ENCODE measurements at places on chromosomes 4 and X. TPM values are rescaled to one million over a fixed set of nuclear protein-coding genes. Genes with fewer than 3 reads are reported as not detected.

The ABCD1 gene
- 16.3 TPM for total RNA-seq

The AREG gene
- 0.51 TPM for total RNA-seq

The SLC6A14 gene
- total RNA-seq, result not detected

The GAGE12E gene
- not detected for total RNA-seq

The SSX3 gene
- total RNA-seq, result not detected

The POU4F2 gene
- not detected for total RNA-seq

The P2RY8 gene
- total RNA-seq, result not detected

The PAPSS1 gene
- 41.5 TPM for total RNA-seq

The PARM1 gene
- total RNA-seq, result 0.77 TPM

The PLCXD1 gene
- 12.7 TPM for total RNA-seq

The TRIM75 gene
- total RNA-seq, result not detected

The SLC49A3 gene
- total RNA-seq, result 5.7 TPM

The HMX1 gene
- total RNA-seq, result not detected

The HEPH gene
- 26.9 TPM for total RNA-seq

The FBXW7 gene
- 21.0 TPM for total RNA-seq

The ZNF595 gene
- 5.4 TPM for total RNA-seq

The KIAA1210 gene
- not detected for total RNA-seq

The THAP9 gene
- total RNA-seq, result 3.2 TPM

The ADGRA3 gene
- total RNA-seq, result 24.2 TPM

The CXCL3 gene
- total RNA-seq, result 4.9 TPM

The MAGIX gene
- 1.0 TPM for total RNA-seq

The FRAS1 gene
- 53.8 TPM for total RNA-seq

The ARMCX4 gene
- total RNA-seq, result 0.70 TPM

The SPANXB1 gene
- not detected for total RNA-seq

The SPANXN4 gene
- not detected for total RNA-seq

The FAM9B gene
- not detected for total RNA-seq

All from pericardium fibroblast (primary cell).